ENCODE measurements at places on chromosomes 11 and 22.

DNA sequence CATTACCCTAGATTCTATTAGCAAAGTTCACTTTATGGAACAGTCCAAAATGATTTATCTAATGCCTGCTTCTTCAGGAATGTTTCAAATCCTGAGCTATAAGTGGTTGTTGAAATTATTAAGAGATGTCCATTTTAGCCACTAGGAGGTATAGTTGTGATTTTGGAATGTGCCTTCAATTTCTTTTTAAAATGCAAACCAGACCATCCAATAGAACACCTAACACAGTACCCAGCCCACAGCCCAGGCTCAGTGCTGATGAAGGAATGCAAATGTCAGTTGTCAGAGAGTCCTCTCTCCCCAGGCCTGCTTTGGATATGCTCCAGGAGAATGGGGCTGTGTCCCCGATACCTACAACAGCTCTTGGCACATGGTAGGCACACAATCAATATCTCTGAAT, 85.8 kb upstream of the E2F8 start:
- no peak for DNase-seq

DNA sequence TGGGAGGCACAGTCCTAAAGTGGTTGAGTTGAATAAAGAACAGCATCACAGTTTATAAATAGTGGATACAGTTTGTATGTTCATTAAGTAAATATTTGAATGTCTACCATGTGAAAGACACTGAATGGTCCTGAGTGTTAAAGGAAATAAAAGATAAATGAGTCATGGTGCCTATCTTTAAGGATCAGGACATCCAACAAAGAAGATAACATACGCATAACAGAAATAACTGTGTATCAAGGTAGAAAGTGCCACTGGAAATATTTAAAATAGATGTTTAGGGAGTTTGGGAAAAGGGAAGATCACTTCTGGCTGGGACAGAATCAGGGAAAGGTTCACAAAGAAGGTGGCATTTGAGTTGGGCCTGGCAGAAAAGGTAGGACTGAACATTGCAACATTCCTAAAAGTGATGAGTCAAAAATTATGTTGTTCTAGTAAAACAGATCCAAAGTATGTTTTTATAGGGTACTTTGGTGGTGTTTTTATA, 41.5 kb downstream of the CSTPP1 start:
- no peak for DNase-seq

DNA sequence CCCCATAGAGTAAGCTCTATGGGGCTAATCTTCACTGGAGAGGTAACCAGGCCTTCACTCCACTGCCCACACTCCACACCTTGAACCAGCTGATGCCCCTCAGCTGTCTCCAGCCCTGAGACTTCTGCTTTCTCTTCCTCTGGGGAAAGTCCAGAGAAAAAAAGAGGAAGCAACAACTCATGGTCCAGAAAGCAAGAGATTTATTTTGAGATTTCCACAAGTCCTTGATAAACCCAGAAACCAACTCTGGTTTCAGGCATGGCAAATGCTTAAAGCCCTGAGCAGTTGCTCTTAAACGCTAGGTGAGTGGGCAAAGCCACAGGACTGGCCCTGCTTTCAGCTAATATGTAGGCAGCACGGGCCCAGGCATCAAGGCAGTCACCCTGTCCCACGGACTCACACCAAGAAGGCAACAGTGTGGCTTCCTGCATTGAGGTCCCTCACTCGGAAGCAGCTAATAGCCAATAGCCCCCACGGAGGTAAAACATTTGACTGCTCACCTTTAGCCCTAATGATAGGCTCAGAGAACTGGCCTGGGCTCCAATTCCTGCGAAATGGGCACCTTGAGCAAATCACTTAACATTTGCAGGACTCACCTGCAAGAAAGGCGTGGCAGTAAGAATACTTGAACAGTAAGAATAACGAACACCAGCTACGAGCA, 4.3 kb downstream of the CYB561A3 start:
- DNase-seq = no peak

- no peak for DNase-seq
These were observed 2.5 kb downstream of the ARHGAP32 start for GRCh38 chr11:129189646-129190045.

DNA sequence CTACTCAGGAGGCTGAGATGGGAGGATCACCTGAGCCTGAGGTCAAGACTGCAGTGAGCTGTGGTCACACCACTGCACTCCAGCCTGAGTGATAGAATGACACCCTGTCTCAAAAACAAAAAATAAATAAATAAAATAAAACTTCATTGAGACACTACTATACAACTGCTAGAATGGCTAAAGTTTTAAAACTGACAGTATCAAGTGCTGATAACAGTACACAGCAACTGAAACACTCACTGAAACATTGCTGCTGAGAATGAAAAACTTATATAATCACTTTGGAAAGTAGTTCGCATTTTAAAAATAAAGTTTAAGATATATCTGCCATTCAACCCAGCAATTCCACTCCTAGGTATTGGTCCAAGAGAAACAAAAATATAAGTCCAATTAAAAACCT, 100.7 kb downstream of the WNT11 start:
- no peak for DNase-seq

DNA sequence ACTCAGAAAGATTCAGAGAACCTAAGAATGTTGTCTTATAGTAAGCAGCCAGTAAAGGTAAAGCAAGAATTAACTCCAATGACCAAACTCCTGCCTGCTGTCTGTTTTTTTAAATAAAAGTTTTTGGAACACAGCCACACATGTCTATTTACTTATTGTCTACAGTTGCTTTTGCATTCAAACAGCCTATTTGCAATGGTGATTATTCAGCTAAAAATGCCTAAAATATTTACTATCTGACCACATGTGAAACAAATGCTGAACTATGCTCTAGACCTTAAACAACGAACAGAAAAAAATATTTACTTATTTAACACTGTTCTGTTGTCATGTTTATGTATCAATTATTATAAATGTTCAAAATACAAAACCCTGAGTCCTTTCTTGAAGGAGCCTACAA, 1246.6 kb downstream of the FAM181B start:
- no peak for DNase-seq

DNA sequence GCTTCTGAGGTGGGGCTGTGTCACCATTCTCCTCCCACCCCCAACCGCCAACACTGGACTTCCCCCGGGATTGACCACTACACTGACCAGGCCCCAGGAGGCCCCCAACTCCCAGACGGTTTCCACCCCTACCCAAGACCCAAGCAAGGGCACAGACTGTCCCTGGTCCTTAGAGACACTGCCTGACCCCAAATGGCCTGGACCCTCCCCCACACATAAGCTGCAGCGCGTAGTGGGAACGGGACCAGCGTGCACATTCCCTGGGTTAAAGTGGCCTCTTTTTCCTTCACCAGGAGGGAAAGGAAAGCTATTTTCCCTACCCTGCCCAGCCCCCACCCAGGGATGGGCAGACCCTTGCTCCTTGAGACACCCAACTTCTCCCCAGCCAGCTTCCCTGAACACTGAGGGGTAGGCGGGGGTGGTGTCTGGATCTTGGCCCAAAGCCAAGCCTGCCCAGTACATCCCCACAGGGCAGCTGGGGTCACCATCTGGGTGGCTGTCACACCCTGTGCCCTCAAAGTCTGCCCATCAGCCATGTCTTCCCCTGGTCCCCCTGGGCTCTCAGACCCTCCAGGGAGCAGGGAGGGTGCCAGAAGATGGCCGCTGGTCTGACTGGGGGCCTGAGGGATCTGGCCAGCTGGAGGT, 1.6 kb upstream of the MAPK12 start:
- DNase-seq = no peak

- DNase-seq = no peak
These were observed 325.7 kb upstream of the PITPNB start for GRCh38 chr22:28244757-28245156.

DNA sequence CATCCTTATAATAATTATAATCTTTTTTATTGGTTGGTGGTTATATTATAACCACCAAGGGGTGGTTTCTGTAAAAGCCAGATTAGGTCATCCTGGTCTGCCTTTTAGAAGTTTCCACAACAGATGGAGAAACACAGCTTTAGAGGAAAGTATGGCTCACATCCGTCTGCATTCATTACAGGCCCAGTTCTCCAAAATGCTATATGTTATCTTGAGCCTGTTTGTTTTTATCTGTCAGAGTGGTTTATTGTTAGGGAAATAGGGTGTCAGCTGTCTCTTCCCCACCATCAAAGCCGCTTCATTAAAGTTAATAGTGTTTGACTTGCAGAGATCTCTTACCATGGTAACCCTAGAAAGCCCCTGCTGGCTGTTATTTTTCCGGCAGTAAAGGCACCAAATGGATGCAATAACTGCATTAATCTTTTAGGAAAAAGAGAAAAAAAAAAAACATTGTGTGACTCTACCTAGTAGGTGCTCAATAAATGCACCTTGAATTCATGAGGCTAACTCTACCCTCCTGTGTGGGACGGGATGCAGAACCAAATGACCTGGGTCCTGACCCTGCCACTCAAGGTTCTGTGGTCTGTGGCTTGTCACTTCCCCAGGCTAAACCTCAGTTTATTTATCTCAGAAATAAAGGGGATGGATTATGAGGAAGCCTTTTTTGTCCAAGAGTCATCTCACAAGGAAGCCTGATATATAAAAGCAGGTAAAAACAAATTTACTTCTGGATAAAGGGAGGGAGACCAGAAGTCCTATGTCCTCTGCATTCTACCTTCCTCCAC, 118.3 kb downstream of the WT1 start:
- no peak for DNase-seq

GRCh38 chr11:113977071-113977490, 2.2 kb downstream of the HTR3A start:
- DNase-seq = no peak

GRCh38 chr22:31092161-31092560, 11.0 kb downstream of the SMTN start:
- DNase-seq = no peak

GRCh38 chr11:112128483-112129121, 35.3 kb downstream of the IL18 start:
- DNase-seq = no peak

DNA sequence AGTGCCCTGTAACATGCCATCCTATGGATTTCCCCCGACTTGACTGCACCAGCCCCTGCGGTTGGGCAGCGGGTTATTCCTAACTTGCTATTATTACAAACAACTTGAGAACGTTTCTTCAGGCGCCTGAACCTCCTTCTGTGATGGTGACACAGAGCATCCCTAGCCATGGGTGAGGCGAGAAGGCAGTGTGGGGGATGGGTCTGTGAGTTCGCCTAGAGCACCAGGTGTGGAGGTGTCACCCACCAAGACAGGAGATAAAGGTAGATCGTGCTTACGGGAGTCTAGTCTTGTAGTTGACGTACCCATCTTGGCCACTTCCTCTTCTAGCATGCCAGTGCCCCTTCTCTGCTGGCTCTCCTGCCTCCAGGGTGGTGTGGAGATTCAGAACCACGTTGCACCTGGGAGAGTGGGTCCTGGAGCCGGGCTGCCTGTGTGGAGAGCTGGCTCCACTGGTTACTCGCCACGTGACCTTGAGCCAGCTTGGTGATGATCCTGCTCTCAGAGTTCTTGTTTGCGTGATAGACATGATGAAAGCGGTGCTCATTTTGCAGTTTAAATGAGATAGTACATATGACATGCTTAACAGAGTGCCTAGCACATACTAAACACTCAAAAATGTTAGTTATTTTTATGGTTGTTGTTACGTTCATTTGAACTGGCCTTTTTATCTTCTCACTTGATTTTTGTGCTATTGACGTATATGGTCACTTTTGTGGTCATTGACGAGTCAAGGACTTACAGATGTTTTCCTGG, 37.8 kb downstream of the TBC1D22A start:
- DNase-seq = no peak

DNA sequence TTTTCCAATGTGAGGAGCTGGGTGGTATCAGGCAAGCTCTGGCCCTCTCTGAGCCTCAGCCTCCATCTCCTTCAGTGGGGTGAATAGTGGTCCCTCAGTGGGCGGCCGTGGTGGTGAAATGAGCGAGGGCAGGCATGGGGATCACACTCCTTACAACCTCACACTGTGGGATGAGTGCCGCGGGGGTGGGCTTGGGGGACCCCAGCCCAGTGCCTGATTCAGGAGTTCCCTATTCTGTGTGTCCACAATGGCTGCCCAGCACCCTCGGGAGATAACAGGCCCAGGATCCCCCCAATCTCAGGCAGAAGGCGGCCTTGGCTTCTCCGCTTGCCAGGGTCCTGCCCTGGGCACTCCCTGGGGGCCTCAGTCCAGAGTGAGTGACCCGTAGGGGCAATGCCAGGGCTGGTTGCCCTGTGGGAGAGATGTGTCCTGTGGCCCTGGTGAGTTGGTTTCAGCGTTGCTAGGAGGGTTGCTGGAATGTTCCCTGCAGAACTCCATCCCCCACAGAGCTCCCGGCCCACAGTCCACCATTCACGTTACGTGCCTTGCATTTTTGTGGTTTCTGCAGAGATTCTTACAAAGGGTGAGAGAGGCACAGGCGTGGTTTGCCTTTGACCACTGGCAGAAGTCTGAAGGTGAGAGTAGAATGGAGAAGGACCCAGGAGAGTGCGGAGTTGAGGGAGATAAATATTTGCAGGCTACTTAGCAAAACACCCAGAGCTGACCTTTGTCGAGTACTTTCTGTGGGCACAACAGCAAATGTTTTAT, 2.9 kb downstream of the ALDH3B1 start:
- no peak for DNase-seq

GRCh38 chr11:122154994-122155393, 39.0 kb upstream of the BLID start:
- no peak for DNase-seq

GRCh38 chr11:40722179-40722795, 737.2 kb downstream of the LRRC4C start:
- no peak for DNase-seq

DNA sequence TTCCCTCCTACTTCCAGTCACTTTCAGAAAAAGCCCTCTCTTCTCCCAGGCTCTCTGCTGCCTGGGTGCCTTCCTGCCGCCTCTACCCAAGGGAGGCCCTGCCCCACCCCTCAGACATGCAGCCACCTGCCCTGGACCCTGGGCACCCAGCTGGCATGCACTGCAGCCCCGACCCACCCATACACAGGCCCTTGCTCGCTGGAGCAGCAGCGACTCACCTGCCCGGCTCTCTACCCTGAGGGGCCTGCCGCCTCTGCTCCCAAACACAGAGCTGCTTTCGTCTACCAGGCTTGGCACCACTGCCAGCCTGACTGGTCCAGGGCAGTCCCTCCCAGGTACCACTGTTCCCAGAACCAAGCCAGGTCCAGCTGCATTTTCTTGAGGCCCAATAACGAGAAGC, 1.2 kb upstream of the TSSK2 start:
- no peak for DNase-seq

DNA sequence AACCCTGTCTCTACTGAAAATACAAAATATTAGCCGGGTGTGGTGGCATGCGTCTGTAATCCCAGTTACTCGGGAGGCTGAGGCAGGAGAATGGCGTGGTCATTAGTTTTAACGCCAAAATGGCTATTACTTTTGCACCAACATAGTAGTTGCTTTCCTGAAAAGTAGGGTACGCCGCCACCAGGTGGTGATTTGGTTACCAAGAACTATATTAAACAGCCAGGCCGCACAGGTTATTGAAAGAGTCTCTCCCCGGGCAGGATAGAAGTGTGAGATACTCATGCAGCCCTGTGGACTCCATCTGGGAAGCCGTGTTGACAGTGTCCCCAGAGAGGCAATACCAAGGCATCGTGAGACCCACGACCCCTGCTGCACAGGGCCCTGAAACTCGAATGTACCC, 24.6 kb upstream of the LRRC32 start:
- DNase-seq = no peak

Data from stimulated activated CD8-positive, alpha-beta memory T cell treated with anti-CD3 and anti-CD28 coated beads, Interleukin-7, amount 100 ng/mL, for 4 hours (primary cell).